ENCODE measurements at places on chromosomes 5 and 9.
A peak's percentile ranks its signal among the peaks of the same experiment; 100 is the strongest.

- no peak for DNase-seq
Measured at GRCh38 chr5:143177263-143177983, 226.1 kb downstream of the NR3C1 start.

DNA sequence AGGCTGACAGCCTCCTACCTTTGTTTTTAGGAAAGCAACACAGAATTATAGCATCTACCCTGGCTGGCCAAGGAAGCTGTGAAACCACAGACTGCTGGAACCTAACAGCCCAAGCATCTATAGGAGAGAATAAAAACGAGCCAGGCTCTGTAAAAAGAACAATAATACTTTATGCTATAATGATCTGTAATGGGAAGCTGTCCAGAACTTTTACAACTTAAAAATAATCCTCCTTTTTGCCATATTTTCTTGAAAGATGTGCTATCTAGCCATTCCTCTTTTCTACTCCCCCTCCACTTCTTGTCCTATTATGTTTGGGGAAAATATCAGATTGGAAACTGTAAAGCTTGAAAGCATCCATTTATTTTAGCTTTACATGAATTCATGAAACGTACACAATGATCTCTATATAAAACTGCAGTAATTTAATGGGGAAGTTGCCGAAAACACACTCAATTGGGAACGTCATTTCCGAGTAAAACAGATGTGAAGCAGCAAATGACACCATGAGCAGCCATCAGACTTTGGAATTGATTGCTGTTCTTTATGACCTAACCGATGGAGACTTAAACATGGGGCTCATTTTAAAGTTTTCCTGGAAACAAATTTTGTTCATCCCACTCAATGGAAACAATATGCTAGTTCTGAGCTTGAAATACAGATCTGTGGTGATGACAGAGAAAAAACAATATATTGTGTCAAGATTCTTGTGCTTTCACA lies 450.3 kb upstream of the CLINT1 start:
- no peak for DNase-seq

DNA sequence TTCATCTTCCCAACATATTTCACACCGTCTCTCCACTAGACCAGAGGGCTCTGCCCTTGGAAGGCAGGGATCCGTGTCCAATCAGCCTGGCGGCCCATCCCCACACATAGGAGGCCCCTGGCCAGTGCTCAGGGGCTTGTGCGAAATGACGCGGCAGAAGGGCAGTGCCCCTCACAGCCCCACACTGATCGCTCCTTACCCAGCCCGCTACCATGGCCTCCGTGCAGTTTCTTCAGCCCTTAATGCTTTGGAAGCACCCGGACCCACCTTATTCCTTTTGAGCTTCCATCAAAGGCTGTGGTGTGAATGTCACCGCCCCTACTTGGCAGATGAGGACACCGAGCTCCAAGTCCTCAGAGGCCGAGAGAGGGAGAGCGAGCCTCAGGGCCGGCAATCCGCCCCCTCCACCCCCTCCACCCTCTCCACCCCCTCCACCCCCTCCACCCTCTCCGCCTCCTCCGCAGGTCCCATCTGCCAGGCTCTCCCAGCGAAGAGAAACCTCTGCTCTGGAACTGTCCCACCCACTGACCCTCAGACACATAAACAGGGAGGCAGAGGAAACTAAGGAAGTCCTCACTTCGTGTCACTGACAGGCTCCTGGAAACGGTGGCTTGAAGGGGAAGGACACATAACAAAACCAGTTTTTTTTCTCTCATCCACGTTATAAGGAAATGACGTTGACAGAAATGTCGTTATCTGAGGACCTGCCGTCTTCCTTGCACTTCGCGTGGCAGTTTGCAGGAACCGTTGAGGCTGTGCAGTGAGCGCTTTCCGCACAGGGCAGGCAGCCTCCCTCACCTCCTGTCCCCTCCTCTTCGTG lies 13.9 kb downstream of the QSOX2 start:
- no peak for DNase-seq

- DNase-seq, result peak; percentile 72
Measured at GRCh38 chr5:25448646-25449045, 803.9 kb upstream of the CDH10 start.

DNA sequence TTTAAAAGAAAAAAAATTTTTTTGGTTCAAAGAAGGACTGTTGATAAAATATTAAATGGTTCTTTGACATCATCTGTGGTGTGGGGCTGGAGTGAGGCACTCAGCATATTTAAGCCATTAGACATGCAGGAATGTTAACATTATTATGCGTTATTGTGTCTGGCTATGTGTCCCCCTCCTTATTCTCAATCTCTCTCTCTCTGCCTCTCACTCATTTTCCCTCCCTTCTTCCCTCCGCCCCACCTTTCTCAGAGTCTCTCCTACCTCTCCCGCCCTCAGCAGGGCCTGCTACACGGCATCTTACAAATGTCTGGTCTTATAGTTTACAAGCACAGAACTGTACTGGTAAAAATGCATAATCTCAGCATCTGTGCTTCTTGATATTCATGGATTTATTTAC lies 287.8 kb upstream of the TMEM161B start:
- peak; percentile 59 for DNase-seq

DNA sequence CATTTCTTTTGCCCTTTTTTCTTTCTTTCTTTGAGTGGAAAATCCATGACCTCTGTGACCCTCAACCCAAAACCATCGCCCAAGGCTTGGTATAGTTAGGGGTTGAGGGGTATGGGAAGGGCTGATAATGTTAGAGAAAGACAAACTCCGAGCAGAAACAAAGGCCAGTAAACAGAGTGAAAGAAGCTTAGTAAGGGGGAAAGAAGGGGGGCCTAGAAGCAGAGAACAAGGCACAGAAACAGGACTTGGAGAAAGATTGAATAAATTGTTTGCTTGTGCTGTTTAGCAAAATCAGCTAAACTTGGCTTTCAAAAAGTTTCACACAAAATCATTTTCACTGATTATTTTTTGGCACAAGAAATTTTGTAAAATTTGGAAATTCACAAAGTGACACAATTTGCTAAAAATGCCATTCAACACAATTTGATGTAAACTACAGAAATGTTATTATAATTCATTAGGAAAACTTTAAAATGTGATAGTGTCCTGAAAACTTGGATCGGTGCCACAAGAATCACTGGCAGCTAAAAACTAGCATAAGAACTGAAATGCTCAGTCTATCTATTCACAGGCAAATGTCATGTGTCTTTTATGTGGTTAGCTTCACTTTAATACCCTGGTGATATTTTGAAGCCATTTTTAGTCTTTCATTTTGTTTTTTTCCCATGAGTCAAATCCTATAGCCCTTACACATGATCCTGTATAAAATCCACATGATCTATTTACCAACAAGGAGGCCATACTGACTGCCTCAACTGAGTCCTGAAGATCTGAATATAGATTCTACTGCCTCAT lies 276.4 kb downstream of the NR2F1-AS1 start:
- DNase-seq, result no peak

DNA sequence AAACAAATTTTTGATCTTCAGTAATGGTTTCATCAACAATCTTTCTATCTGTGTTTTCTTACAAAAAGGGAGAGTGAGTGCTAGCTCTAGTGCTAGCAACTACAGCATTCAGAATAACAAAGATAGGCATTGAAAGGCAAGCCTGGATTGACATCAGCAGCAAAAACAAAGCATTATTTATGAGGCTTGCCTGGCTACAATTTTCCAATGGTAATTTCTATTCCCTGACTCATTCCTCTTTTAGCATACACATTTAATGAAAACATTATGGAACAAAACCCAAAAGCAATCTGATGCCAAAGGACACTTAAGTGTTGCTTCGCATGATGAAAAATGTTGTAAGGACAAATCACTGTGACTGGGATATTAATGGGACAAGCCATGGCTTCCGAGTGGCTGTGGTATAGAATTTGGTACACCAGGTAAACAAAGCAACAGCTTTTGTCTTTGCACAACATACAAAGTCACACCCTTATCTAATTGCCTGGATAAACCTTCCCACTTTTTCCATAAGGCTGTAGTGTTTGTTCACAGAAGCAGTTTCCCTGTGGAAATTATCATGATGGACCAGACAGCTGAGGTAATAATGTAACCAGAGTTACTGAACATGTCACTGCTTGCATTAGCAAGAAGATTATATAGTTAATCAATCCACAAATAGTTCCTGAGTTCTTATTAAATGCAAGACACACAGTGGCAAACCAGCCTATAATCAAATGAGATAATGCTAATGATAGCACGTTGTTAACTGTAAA lies 179.8 kb upstream of the EDIL3 start:
- no peak for DNase-seq

- peak; percentile 69 for DNase-seq
Measured at GRCh38 chr9:82031538-82032280, 43.1 kb downstream of the SPATA31D1 start.

DNA sequence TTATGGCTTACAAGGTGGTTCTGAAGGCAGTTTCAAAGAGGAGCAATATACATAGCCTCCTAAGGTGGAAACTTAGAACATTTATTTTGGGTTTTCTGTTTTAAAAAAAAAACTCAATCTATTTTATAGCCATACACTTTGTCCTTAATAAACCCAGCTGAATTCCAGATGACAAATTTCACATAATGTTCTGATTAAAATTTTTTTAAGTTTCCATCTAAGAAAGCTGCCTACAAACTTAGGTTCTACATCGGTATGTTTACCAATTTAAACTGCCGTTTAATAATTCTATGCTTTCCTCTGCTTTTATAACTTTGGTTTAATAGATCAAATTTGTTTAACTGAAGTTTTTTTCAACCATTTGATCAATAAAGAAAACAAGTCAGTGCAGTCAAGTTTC lies 12.5 kb downstream of the NR3C1 start:
- DNase-seq, result no peak

- no peak for DNase-seq
Measured at GRCh38 chr5:333945-334344, 12.4 kb downstream of the AHRR start.

- no peak for DNase-seq
Measured at GRCh38 chr5:18216729-18217128, 582.5 kb downstream of the TAF11L14 start.

GRCh38 chr9:98280574-98280973 lies 25.1 kb upstream of the TBC1D2 start:
- DNase-seq, result peak; percentile 79

DNA sequence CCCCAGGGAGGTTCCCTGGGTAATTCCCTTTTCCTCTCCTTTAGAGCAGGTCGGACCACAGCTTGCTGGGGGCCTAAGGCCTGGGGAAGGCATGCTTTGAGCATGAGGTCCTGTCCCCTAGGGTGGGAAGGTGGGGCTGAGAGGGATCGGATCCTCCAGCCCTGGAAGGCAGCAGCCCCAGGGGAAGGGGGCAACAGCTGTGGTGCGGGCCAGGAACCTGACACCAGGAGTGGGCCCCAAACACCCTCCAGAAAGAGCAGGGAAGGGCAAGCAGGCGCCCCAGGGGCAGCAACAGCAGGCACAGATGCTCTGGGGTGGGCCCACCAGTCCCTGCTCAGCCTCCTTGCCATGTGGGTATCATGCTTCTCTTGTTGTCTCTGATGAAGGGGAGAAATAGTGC lies 3.2 kb upstream of the CORO2A start:
- DNase-seq, result no peak

GRCh38 chr5:105640328-105640727 lies 2030.4 kb downstream of the EFNA5 start:
- no peak for DNase-seq

GRCh38 chr9:133945977-133946753 lies 46.0 kb downstream of the VAV2 start:
- no peak for DNase-seq

DNA sequence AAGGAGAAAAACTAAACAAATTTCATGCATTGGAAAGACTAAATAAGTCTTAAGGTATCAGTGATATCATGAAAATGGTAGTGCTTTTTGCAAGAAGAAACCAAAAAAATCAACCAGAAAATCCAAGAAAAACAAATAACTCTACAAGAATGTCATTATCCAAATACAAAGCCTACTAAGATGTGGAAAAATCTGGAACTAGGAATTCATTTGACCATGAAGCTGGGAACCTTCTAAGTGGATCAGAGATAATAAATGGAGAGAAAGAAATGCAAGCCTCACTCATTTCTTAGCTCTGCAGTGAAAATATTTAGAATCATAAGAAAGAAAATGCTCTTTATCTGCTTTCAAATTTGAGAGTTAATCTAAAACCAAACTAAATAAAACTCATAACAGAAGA lies 51.3 kb downstream of the RASEF start:
- DNase-seq, result no peak

- no peak for DNase-seq
Measured at GRCh38 chr5:173671121-173671949, 54.9 kb upstream of the BOD1 start.

GRCh38 chr5:171906703-171907590 lies 99.5 kb downstream of the FBXW11 start:
- no peak for DNase-seq

DNA sequence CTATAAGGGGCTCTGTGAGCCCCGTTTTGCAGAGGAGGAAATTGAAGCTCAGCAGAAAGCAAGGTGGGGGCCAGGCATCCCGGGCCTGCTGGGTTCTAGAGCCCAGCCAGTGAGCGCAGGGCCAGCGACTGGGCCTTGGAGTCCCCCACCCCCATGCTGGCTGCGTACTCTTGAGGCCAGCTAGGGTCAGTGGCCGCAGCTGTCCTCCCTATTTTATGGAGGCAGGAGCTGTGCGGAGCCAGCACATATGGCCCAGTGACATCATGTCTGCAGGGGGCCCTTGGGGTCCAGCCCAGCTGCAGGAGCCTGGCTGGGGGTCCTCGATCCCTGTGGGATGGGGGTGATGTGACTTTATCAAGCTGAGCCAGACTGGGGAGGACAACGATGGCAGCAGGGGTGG lies 71.3 kb downstream of the HMCN2 start:
- no peak for DNase-seq

GRCh38 chr5:54404568-54404967 lies 50.9 kb upstream of the HSPB3 start:
- DNase-seq, result no peak

Measured in endodermal cell (in vitro differentiated cells).